Keratinocyte (primary cell): ENCODE measurements at places on chromosomes 1 and 21. TPM values are rescaled to one million over a fixed set of nuclear protein-coding genes. Genes with fewer than 3 reads are reported as not detected.

LMX1A gene
- not detected in 3 replicates for polyA plus RNA-seq

C1orf115 gene
- polyA plus RNA-seq = 0.68 to 0.97 TPM (median 0.72 TPM) in 3 replicates

LCE1C gene
- polyA plus RNA-seq = 1.8 TPM in 3 replicates

RIMS3 gene
- polyA plus RNA-seq = 1.1 to 2.6 TPM (median 1.7 TPM) in 3 replicates

HSD3B2 gene
- not detected in 3 replicates for polyA plus RNA-seq

ANKRD34A gene
- polyA plus RNA-seq = 0.53 to 0.83 TPM (median 0.66 TPM) in 3 replicates

C8A gene
- polyA plus RNA-seq = not detected in 3 replicates

TAL1 gene
- not detected in 3 replicates for polyA plus RNA-seq

PRDM2 gene
- 10.8 to 14.2 TPM (median 13.8 TPM) in 3 replicates for polyA plus RNA-seq

LRRC39 gene
- 0.17 to 0.88 TPM (median 0.57 TPM) in 3 replicates for polyA plus RNA-seq

KCNA3 gene
- not detected in 3 replicates for polyA plus RNA-seq

PDE4DIP gene
- 31.3 to 35.1 TPM (median 31.5 TPM) in 3 replicates for polyA plus RNA-seq

NTMT2 gene
- polyA plus RNA-seq = not detected in 3 replicates

CCNL2 gene
- polyA plus RNA-seq = 97.0 to 171 TPM (median 140 TPM) in 3 replicates

SPATA21 gene
- polyA plus RNA-seq = 0.04 TPM in 1 of 3 replicates, not detected in the others

MIXL1 gene
- not detected in 3 replicates for polyA plus RNA-seq

LHX4 gene
- polyA plus RNA-seq = not detected in 3 replicates

NPR1 gene
- polyA plus RNA-seq = not detected in 3 replicates

NEK2 gene
- polyA plus RNA-seq = 0.99 to 10.8 TPM (median 7.0 TPM) in 3 replicates

VWA1 gene
- polyA plus RNA-seq = 5.0 to 6.7 TPM (median 6.5 TPM) in 3 replicates

ITLN2 gene
- 0.22 to 0.59 TPM (median 0.39 TPM) in 3 replicates for polyA plus RNA-seq

CCDC28B gene
- polyA plus RNA-seq = 3.6 to 4.5 TPM (median 3.8 TPM) in 3 replicates

ADORA3 gene
- not detected in 3 replicates for polyA plus RNA-seq

CHRNB2 gene
- 0.06 to 0.09 TPM (median 0.08 TPM) in 3 replicates for polyA plus RNA-seq

RPE65 gene
- not detected in 3 replicates for polyA plus RNA-seq

LIPI gene
- not detected in 3 replicates for polyA plus RNA-seq

C1orf87 gene
- not detected in 3 replicates for polyA plus RNA-seq

PTP4A2 gene
- 130 to 368 TPM (median 228 TPM) in 3 replicates for polyA plus RNA-seq

IGFN1 gene
- polyA plus RNA-seq = not detected in 3 replicates

NPHS2 gene
- polyA plus RNA-seq = not detected in 3 replicates

KCNH1 gene
- 0.03 TPM in 1 of 3 replicates, not detected in the others for polyA plus RNA-seq

NPL gene
- 4.9 to 9.0 TPM (median 7.3 TPM) in 3 replicates for polyA plus RNA-seq

CD1B gene
- polyA plus RNA-seq = not detected in 3 replicates

TTLL7 gene
- 3.8 to 8.1 TPM (median 6.4 TPM) in 3 replicates for polyA plus RNA-seq

TEX38 gene
- polyA plus RNA-seq = not detected in 3 replicates

S100A9 gene
- polyA plus RNA-seq = 238 to 1,827 TPM (median 297 TPM) in 3 replicates

TLCD4 gene
- polyA plus RNA-seq = 0.01 to 0.02 TPM in 2 of 3 replicates, not detected in the other

UBE2J2 gene
- polyA plus RNA-seq = 18.2 to 37.3 TPM (median 27.0 TPM) in 3 replicates

C21orf91 gene
- 13.6 to 28.2 TPM (median 18.7 TPM) in 3 replicates for polyA plus RNA-seq

TEKT2 gene
- polyA plus RNA-seq = 0.02 to 0.13 TPM (median 0.03 TPM) in 3 replicates

LCE1E gene
- 0.59 to 1.0 TPM (median 0.86 TPM) in 3 replicates for polyA plus RNA-seq

DNAJC28 gene
- 0.91 to 1.4 TPM (median 1.1 TPM) in 3 replicates for polyA plus RNA-seq

CFHR4 gene
- polyA plus RNA-seq = not detected in 3 replicates

CADM3 gene
- 0.03 TPM in 1 of 3 replicates, not detected in the others for polyA plus RNA-seq

TTC34 gene
- polyA plus RNA-seq = 0.01 to 0.04 TPM (median 0.04 TPM) in 3 replicates

TMPRSS3 gene
- polyA plus RNA-seq = not detected in 3 replicates

BCL2L15 gene
- polyA plus RNA-seq = 0.03 to 0.09 TPM (median 0.08 TPM) in 3 replicates

NECTIN4 gene
- 6.0 to 19.0 TPM (median 8.6 TPM) in 3 replicates for polyA plus RNA-seq

MYOM3 gene
- 0.49 to 1.0 TPM (median 0.98 TPM) in 3 replicates for polyA plus RNA-seq

BACE2 gene
- polyA plus RNA-seq = 89.7 to 162 TPM (median 130 TPM) in 3 replicates

CA14 gene
- polyA plus RNA-seq = 0.24 to 0.59 TPM (median 0.28 TPM) in 3 replicates

CLDN14 gene
- polyA plus RNA-seq = not detected in 3 replicates

CD160 gene
- polyA plus RNA-seq = not detected in 3 replicates
